ENCODE measurements at places on chromosomes 5 and 9.

GRCh38 chr5:169691471-169691870 is 54.4 kb downstream of the DOCK2 start:
- no peak for DNase-seq

DNA sequence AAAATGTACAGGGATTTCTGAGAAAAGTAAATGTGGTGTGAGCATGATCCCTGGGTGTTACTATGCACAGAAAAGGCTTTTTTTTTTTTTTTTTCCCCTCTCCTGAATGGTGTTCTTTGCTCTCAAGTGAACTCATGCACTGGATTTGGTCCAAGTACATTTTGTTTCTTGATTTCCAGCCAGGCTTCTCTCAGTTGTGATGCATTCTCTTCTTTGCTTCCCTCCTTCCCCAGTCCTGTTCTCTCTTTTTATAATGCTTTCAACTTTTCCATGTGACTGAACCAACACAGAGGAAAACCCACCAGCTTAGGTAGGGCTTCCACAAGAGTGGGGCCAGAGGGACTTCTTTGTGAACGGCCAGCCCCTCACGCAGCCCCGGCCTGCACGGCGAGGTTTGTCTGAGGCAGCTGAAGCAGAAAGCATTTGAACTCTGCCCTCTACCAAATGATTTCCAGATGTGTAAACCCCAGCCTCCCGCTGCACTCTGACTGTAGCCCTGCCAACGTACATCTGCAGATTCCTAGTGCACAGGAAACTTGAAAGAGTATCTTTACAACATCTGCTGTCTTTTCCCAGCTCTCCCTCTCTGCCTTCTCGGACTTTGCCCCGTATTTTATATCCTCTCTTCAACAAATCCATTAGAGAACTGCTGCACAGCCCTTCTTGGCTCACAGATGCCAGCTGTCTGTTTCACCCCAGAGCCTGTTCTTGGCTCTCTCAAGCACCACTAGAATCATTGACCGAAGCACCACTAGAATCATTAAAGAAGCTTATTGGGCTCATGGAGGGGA is 71.8 kb upstream of the CD180 start:
- no peak for DNase-seq

GRCh38 chr9:87696641-87697040 is 29.3 kb upstream of the CTSL start:
- DNase-seq, result no peak

DNA sequence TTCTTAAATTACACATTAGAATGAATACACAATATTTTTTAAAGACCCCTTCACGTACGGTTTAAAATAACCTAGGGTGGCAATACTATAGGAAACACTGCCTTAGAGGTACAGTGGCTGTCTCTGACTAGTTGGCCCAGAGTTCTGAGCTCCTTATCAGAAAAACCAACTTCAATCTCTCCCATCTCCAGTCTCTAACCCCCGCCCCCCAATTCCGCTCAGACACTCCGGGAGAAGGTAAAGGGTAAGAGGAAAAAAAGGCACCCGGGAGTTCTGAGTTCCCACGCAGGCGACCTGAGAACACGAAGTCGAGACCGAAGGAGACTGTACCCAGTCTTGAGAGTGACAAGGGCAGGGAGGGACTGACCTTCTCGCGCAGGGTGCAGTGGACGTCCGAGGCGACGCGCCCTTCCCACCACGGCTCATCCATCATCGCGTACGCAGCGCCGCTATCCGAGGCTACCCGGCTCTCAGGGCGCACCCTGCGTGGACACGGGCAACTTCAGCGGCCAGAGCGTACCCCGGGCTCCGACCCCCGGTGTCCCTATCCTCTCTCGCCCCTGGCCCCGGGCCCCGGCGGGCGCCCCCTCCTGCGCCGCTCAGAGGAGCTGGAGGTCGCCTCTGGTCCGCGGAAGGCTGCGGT is 752 bp downstream of the CCNJL start:
- DNase-seq, result no peak

Data from activated CD8-positive, alpha-beta memory T cell treated with anti-CD3 and anti-CD28 coated beads, Interleukin-2, amount 50 U/mL, for 48 hours (primary cell).